ENCODE measurements at places on chromosomes 2 and 18. TPM values are rescaled to one million over a fixed set of nuclear protein-coding genes. Genes with fewer than 3 reads are reported as not detected.

FAM124B gene
- 0.60 TPM for total RNA-seq

DUSP2 gene
- 5.2 TPM for total RNA-seq

GKN2 gene
- not detected for total RNA-seq

ABCB11 gene
- not detected for total RNA-seq

CEP192 gene
- total RNA-seq, result 37.8 TPM

ATG16L1 gene
- total RNA-seq, result 63.9 TPM

UPP2 gene
- total RNA-seq, result not detected

MAL gene
- 171 TPM for total RNA-seq

RAMP1 gene
- total RNA-seq, result 48.5 TPM

AGXT gene
- not detected for total RNA-seq

SLC16A14 gene
- total RNA-seq, result 0.57 TPM

NR4A2 gene
- total RNA-seq, result 2.3 TPM

All from PC-9 (cell line).